ENCODE measurements at places on chromosomes 2 and 18. TPM values are rescaled to one million over a fixed set of nuclear protein-coding genes. Genes with fewer than 3 reads are reported as not detected.

DNA sequence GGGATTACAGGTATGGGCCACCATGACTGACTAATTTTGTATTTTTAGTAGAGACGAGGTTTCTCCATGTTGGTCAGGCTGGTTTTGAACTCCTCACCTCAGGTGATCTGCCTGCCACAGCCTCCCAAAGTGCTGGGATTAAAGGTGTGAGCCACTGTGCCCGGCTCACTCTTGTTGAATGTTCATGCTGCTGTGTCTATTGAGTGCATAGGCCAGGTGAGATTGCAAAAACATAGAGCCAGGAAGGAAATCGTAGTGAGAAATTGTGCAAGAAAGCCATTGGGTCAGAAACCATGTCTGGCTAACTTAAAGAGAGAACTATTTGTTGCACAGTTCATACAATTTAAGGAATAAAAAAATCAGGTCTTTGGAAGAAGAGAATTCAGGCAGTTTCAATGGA is 45.5 kb upstream of the FZD5 start:
- H3K36me3 ChIP-seq: no peaks in the 10 kb centered on the region
- peaks cover 6% of the 10 kb centered on the region for H3K4me1 ChIP-seq
- H3K27me3 ChIP-seq: peaks cover 2% of the 10 kb centered on the region
- peak overlapping the region; percentile 33 for H3K27ac ChIP-seq
- no peak for DNase-seq

- no peak overlapping the region for H3K27ac ChIP-seq
- H3K4me3 ChIP-seq: no peak overlapping the region
- H3K27me3 ChIP-seq: no peaks in the 10 kb centered on the region
- no peak for DNase-seq
- H3K4me1 ChIP-seq: peaks cover 7% of the 10 kb centered on the region
These were observed 86.4 kb downstream of the XRCC5 start for GRCh38 chr2:216195565-216196029.

The C2orf66 gene
- polyA plus RNA-seq: not detected

The NPHP1 gene
- polyA plus RNA-seq: 1.5 TPM
